Stimulated activated CD4-positive, alpha-beta T cell treated with anti-CD3 and anti-CD28 coated beads, TNF-alpha, amount 100 ng/mL, for 1 hour (primary cell): ENCODE measurements at places on chromosomes 16 and 17.
A peak's percentile ranks its signal among the peaks of the same experiment; 100 is the strongest.

- no peak for DNase-seq
Measured at GRCh38 chr16:23152386-23153178, 3.3 kb upstream of the USP31 start.

GRCh38 chr16:15915555-15916081, 27.2 kb upstream of the CEP20 start:
- DNase-seq, result no peak

DNA sequence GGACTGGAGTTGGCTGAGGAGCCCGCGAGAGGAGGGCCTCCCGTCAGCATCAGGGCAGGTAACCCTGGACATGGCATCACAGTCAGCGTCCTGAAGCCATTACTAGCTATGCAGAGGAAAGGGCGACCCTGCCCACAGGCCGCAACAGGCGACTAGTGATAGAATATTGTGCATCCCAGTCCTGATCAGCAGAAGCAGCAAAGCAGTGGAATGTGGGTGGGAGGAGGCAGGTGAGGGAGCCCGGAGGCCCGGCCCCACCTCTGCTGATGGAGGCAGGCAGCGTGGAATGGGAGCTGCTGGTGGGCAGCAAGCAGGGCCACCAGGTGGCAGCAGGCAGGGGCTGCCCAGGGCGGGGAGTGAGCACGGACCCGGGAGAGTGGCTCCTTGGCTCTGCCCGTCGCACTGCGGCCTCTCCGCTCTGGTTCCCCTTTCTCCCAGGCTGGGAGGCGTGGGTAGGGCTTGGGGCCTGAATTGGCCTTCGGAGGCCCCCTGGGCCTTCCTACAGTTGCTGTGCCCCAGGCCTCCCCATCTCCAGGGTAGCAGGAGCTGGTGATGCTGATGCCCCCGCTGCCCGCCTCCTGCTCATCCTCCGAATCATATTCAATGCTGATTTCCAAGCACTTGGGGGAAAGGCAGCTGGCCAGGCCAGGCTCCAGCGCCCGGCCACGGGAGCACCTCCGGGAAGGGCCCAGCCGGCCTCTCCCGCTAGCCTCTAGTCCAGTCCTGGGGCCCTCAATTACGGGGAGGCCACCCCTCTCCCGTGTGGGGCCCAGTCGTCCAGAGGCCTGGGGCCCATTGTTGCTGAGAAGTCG, 20.2 kb downstream of the TSPOAP1 start:
- DNase-seq, result no peak

DNA sequence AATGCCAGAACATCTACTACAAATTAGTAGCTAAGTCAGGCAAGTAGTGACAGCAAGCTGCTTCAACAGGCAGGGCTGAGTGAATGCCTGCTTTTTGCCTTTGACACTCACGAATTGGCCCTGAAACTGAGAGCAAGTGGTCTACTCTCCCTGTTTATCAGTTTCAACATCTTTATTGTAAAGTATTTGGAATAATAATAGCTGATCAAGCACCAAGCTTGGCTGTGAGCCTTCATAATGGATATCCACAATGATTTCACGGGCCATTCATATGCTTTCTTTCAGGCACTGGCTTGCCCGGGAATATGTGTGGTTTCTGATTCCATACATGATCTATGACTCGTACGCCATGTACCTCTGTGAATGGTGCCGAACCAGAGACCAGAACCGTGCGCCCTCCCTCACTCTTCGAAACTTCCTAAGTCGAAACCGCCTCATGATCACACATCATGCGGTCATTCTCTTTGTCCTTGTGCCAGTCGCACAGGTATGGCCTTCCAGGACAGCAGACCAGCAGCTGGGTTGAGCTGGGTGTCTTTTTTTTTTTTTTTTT, 5.2 kb downstream of the TLCD3A start:
- no peak for DNase-seq

DNA sequence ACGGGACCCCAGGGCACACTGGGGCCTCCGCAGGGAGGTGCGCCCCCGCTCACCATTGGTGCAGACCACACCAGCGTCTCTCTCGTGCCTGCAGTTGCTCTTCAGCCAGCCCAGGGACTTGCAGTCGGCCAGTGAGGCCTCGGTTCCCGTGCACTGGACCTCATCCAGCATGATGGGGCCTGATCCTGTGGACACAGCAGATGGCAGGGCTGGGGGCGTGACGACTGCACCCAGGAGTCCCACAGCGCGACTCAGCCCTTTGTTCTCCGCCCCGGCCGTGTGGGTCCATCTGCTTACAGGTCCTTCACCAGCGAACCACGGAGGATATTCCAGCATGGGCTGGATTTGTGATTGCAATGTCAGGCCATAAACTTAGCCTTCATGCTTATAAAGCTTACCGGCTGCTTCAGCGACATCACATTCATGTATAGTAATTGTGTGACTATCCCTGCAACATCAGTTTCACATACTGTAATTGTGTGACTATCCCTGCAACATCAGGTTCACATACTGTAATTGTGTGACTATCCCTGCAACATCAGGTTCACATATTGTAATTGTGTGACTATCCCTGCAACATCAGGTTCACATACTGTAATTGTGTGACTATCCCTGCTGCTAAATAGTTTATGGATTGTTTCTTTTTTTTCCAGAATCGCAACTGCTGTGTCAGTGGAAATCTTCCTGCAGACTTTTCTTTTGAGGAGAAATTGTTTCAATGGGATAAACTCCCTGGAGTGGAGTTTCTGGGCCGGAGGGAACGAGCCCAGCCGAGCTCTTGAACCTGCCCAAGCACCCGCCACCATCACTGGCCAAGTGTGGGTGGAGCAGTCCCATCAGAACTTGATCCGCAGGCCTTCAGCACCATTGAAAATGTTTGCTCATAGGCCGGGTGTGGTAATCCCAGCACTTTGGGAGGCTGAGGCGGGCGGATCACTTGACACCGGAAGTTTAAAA, 4.8 kb downstream of the LGALS3BP start:
- no peak for DNase-seq

- DNase-seq, result no peak
Measured at GRCh38 chr17:46163929-46164594, 29.2 kb downstream of the KANSL1 start.

GRCh38 chr17:27879987-27880608, 13.1 kb downstream of the LYRM9 start:
- peak; percentile 8 for DNase-seq

DNA sequence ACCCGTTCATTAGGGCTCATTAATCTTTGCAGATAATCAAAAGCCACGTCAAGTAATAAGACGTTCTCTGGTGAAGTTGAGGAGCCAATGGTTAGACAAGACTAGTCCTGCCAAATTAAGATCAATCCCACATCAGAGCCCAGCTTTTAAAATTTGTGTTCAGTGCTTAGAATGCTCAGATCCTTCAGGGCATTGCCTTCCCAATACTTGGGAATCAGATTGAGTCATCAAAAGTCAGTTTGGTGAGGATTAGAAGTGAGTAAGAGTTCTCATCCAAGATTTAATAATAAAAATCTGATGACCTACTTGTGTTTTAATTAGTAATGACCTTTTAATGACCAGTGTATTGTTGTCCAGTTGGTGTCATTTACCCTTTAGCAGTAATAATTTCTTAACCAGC, 19.8 kb downstream of the MAP2K4 start:
- no peak for DNase-seq

- no peak for DNase-seq
Measured at GRCh38 chr16:49910541-49911071, 54.7 kb upstream of the ZNF423 start.

- DNase-seq, result no peak
Measured at GRCh38 chr16:11349599-11350276, 4.5 kb downstream of the RMI2 start.

GRCh38 chr17:7825206-7825990, 8.6 kb upstream of the KDM6B start:
- no peak for DNase-seq
